ENCODE measurements at places on chromosomes 5 and 9.

DNA sequence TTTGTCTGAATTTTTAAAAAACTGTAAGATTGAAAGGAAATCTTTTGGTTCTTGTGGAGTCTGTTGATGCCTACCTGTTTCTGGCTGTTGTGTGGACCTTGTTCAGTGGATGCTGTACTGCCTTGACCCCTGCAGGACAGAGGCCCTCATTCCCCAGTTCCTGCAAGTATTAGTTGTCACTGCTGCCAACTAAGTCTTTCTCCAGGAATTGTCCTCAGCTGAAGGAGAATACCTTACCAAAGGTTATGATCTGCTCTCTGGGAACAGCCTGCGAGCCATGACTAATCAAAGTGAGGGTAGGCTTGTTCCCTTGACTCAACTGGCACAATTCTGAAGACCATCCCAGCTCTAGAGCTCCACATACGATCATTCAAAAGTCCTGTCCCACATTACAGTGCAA is 145.3 kb upstream of the FST start:
- no peak overlapping the region for H3K4me3 ChIP-seq
- H3K27me3 ChIP-seq = peaks cover 2% of the 10 kb centered on the region
- no peak overlapping the region for H3K27ac ChIP-seq

- peaks cover 10% of the 10 kb centered on the region for H3K27me3 ChIP-seq
- H3K4me1 ChIP-seq = peaks cover 5% of the 10 kb centered on the region
- no peaks in the 10 kb centered on the region for H3K36me3 ChIP-seq
Measured at GRCh38 chr5:115069087-115069968, 100.4 kb downstream of the TRIM36 start.

- no peak overlapping the region for H3K27ac ChIP-seq
- peaks cover 5% of the 10 kb centered on the region for H3K4me1 ChIP-seq
- H3K27me3 ChIP-seq = peaks cover 7% of the 10 kb centered on the region
- no peaks in the 10 kb centered on the region for H3K36me3 ChIP-seq
- no peak overlapping the region for H3K4me3 ChIP-seq
Measured at GRCh38 chr9:137304383-137305059, 2.5 kb upstream of the NRARP start.

DNA sequence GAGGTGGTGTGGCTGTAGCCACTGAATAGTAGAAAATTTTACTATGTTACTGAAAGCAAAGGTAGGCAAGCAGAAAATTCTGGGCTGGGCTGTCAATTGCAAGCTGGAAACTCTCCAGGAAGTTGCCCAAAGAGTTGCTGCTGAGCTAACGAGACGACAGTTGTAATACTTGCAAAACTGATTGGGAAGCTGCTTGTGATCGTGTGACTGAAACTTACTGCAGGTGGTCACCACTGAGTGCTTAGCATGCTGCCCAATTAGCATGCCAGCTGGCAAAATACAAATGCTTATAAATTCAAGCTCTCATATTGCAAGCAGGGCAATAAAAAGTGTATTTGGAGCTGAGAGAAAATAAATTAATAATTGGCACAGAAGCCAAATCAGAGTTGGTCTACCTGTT is 758.5 kb upstream of the EDIL3 start:
- no peaks in the 10 kb centered on the region for H3K4me1 ChIP-seq
- no peak overlapping the region for H3K27ac ChIP-seq
- H3K27me3 ChIP-seq = no peaks in the 10 kb centered on the region
- H3K36me3 ChIP-seq = no peaks in the 10 kb centered on the region

DNA sequence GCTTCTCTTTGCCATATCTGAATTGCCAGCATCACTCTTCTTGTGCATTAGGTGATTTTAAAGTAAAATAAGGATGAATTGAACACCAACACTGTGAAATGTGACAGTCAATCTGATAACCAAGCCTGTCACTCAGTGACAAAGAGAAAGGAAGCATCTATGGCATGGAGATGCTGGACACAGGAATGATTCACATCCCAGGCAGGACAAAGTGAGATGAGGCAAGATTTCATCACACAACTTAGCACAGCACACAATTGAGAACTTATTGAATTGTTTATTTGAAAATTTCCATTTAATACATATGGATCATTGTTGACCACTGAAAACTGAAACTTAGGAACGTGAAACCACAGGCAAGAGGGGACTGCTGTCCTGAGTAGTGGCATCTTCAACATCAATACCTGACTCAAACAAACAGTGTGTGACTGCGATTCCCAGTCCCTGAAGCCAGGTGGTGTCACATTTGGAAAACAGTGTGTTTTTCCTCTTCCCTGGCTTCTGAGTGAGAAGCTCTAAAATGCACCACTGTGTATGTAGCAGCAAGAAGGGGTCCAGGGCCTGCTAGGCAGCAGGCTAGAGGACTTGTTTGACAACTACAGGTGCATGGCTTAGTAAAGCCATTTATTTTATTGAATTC is 10.7 kb downstream of the GAPT start:
- no peaks in the 10 kb centered on the region for H3K36me3 ChIP-seq
- peaks cover 16% of the 10 kb centered on the region for H3K27me3 ChIP-seq
- DNase-seq = no peak
- no peak overlapping the region for H3K4me3 ChIP-seq
- H3K27ac ChIP-seq = no peak overlapping the region

DNA sequence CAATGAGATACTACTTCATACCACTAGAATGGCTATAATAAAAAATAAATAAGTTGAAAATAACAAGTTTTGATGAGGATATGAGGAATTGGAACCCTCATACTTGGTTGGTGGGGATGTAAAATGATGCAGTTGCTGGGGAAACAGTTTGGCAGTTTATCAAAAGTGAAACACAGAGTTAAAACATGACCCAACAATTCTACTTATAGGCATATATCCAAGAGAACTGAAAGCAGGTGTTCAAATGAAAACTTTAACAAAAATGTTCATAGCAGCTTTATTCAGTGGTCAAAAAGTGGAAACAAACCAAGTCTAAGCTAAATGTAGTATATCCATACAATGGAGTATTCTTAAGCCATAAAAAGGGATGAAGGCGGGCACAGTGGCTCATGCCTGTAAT is 13.1 kb upstream of the LHFPL2 start:
- H3K4me1 ChIP-seq = no peaks in the 10 kb centered on the region
- H3K36me3 ChIP-seq = no peaks in the 10 kb centered on the region
- H3K27me3 ChIP-seq = peaks cover 2% of the 10 kb centered on the region
- DNase-seq = no peak
- no peak overlapping the region for H3K4me3 ChIP-seq

- no peak overlapping the region for H3K27ac ChIP-seq
- DNase-seq = no peak
- no peaks in the 10 kb centered on the region for H3K27me3 ChIP-seq
- no peaks in the 10 kb centered on the region for H3K36me3 ChIP-seq
- no peak overlapping the region for H3K4me3 ChIP-seq
- peaks cover 31% of the 10 kb centered on the region for H3K4me1 ChIP-seq
Measured at GRCh38 chr9:22160221-22160620, 151.1 kb upstream of the CDKN2B start.

DNA sequence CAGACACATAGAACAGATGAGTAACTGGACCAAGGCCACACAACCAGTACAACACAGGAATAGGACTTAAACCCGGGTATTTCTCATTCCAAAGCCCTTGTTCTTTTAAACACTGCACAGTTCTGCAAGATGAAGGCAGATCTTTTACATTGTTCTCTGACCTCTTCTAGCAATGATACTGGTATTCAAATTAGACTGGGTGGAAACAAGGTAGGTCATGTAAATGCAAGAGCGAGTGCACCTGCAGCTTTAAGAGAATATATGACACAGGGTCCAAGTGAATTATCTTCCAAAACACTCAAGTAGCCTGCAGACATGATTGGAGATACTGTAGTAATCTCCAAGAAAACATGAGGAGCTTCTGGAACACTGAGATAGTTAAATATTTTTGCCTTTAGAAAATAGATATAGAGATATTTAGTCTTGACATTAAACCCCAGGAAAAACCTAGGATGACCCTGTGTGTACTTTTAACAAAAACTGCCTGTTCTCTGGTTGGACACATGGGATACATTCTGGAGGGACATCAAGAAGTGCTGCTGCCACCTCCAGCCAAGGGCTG is 130.6 kb upstream of the EPB41L4A start:
- H3K4me3 ChIP-seq = no peak overlapping the region
- H3K27me3 ChIP-seq = no peaks in the 10 kb centered on the region
- H3K4me1 ChIP-seq = no peaks in the 10 kb centered on the region
- H3K27ac ChIP-seq = no peak overlapping the region
- no peak for DNase-seq

DNA sequence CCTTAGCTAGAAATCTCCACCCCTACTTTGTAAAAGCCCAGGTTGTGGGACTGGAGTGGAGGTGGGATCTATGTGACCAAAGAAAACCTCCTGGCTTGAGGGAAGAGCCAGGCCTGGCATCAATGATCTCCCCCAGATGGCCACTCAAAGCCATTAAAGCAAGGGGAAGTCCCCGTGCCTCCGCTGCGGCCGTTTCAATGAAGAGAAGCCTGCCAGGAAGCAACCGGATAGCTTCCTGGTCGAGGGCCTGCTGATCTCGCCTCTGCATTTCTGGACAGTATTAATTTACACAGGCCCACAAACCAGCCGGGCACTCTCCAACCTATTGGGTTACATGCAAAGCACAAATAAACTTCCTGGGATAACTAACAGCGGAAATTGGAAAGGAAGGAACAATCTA is 160.5 kb upstream of the MSX2 start:
- no peak overlapping the region for H3K4me3 ChIP-seq
- no peaks in the 10 kb centered on the region for H3K36me3 ChIP-seq
- H3K27me3 ChIP-seq = peaks cover 11% of the 10 kb centered on the region
- H3K27ac ChIP-seq = no peak overlapping the region
- DNase-seq = no peak

- H3K4me1 ChIP-seq = peaks cover 6% of the 10 kb centered on the region
- H3K27ac ChIP-seq = no peak overlapping the region
- no peaks in the 10 kb centered on the region for H3K36me3 ChIP-seq
- no peak for DNase-seq
- no peaks in the 10 kb centered on the region for H3K27me3 ChIP-seq
- H3K4me3 ChIP-seq = no peak overlapping the region
Measured at GRCh38 chr9:111870774-111871498, 25.7 kb upstream of the UGCG start.

- peak overlapping the region; percentile 90 for H3K27ac ChIP-seq
- no peaks in the 10 kb centered on the region for H3K27me3 ChIP-seq
- H3K4me1 ChIP-seq = peaks cover 41% of the 10 kb centered on the region
- H3K36me3 ChIP-seq = no peaks in the 10 kb centered on the region
- DNase-seq = no peak
Measured at GRCh38 chr5:40798801-40799210, 632 bp upstream of the PRKAA1 start.

GRCh38 chr9:84174486-84174885 is 166.1 kb downstream of the SLC28A3 start:
- H3K27ac ChIP-seq = no peak overlapping the region
- H3K27me3 ChIP-seq = peaks cover 9% of the 10 kb centered on the region
- H3K4me3 ChIP-seq = no peak overlapping the region
- DNase-seq = no peak
- peaks cover 5% of the 10 kb centered on the region for H3K4me1 ChIP-seq
- H3K36me3 ChIP-seq = no peaks in the 10 kb centered on the region

GRCh38 chr9:73133921-73134407 is 17.7 kb upstream of the ANXA1 start:
- H3K4me3 ChIP-seq = no peak overlapping the region
- H3K27me3 ChIP-seq = no peaks in the 10 kb centered on the region
- peaks cover 34% of the 10 kb centered on the region for H3K4me1 ChIP-seq
- H3K36me3 ChIP-seq = no peaks in the 10 kb centered on the region

GRCh38 chr5:133114166-133114932 is 62.5 kb downstream of the HSPA4 start:
- no peaks in the 10 kb centered on the region for H3K27me3 ChIP-seq
- H3K36me3 ChIP-seq = no peaks in the 10 kb centered on the region
- H3K4me3 ChIP-seq = no peak overlapping the region
- H3K4me1 ChIP-seq = peaks cover 7% of the 10 kb centered on the region

- no peaks in the 10 kb centered on the region for H3K27me3 ChIP-seq
- H3K27ac ChIP-seq = no peak overlapping the region
- no peak for DNase-seq
- H3K4me3 ChIP-seq = no peak overlapping the region
- H3K4me1 ChIP-seq = no peaks in the 10 kb centered on the region
Measured at GRCh38 chr5:124021776-124022175, 509.8 kb downstream of the CSNK1G3 start.

GRCh38 chr5:66621146-66621545 is 25.0 kb downstream of the MAST4 start:
- no peaks in the 10 kb centered on the region for H3K4me1 ChIP-seq
- no peak overlapping the region for H3K27ac ChIP-seq
- no peak overlapping the region for H3K4me3 ChIP-seq
- H3K36me3 ChIP-seq = no peaks in the 10 kb centered on the region
- peaks cover 7% of the 10 kb centered on the region for H3K27me3 ChIP-seq
- DNase-seq = no peak

GRCh38 chr5:150596313-150596712 is 44.1 kb upstream of the SYNPO start:
- no peaks in the 10 kb centered on the region for H3K4me1 ChIP-seq

DNA sequence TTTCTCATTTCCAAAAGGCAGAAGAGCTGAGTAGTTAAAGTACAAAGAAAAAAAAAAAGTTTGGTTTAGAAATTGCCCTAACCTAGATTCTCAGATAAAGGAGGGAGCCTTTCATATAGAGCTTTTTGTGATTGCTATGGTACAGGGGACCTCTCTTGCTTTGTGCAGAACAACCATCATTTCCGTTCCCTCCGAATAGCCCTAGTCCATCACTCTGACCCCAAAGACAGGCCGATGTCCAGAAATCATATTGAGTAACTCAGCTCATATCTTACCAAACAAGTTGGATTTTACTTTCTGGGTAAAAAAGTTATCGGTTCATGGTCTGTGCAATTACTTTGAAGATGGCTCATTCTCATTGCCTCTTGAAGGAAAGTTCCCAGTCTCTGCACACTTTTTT is 36.7 kb upstream of the COL15A1 start:
- H3K4me3 ChIP-seq = no peak overlapping the region
- no peak overlapping the region for H3K27ac ChIP-seq
- H3K4me1 ChIP-seq = no peaks in the 10 kb centered on the region
- H3K27me3 ChIP-seq = peaks cover 14% of the 10 kb centered on the region
- no peaks in the 10 kb centered on the region for H3K36me3 ChIP-seq

DNA sequence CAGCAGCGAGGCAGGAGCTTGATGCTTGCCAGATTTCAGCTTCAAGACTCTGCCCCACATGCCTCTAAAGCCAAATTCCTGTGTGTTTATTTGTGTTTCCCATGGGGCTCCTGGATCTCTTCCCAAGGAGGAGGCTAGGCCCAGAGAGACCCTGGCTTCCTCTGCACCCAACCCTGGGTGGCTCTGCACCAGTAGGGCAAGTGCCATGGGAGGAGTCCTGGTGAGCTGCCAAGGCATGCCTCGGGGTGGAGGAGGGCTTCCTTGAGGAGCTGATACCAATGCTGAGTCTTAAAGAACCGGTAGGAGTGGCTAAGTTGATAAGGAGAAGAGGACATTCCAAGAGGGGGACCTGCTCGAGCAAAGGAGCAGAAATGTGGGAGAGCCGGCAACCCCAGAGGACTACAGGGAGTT is 6.8 kb upstream of the TIFAB start:
- no peak overlapping the region for H3K4me3 ChIP-seq
- H3K4me1 ChIP-seq = peaks cover 9% of the 10 kb centered on the region
- no peaks in the 10 kb centered on the region for H3K36me3 ChIP-seq
- no peak overlapping the region for H3K27ac ChIP-seq

- H3K27me3 ChIP-seq = no peaks in the 10 kb centered on the region
- no peak overlapping the region for H3K4me3 ChIP-seq
- H3K4me1 ChIP-seq = peaks cover 50% of the 10 kb centered on the region
- H3K27ac ChIP-seq = peak overlapping the region; percentile 16
Measured at GRCh38 chr5:138359621-138360020, 7.1 kb downstream of the KDM3B start.

- H3K27ac ChIP-seq = no peak overlapping the region
- H3K4me3 ChIP-seq = no peak overlapping the region
- peaks cover 7% of the 10 kb centered on the region for H3K36me3 ChIP-seq
- peaks cover 2% of the 10 kb centered on the region for H3K4me1 ChIP-seq
Measured at GRCh38 chr9:109641372-109641659, 138.7 kb upstream of the PALM2AKAP2 start.

GRCh38 chr5:67053229-67053628 is 143.4 kb downstream of the CD180 start:
- no peaks in the 10 kb centered on the region for H3K27me3 ChIP-seq
- DNase-seq = no peak
- no peak overlapping the region for H3K27ac ChIP-seq
- H3K4me1 ChIP-seq = peaks cover 10% of the 10 kb centered on the region
- peaks cover 21% of the 10 kb centered on the region for H3K36me3 ChIP-seq
- H3K4me3 ChIP-seq = no peak overlapping the region

Data from naive thymus-derived CD8-positive, alpha-beta T cell (primary cell).